Common myeloid progenitor, CD34-positive (primary cell): ENCODE measurements at places on chromosomes 2 and 18.

DNA sequence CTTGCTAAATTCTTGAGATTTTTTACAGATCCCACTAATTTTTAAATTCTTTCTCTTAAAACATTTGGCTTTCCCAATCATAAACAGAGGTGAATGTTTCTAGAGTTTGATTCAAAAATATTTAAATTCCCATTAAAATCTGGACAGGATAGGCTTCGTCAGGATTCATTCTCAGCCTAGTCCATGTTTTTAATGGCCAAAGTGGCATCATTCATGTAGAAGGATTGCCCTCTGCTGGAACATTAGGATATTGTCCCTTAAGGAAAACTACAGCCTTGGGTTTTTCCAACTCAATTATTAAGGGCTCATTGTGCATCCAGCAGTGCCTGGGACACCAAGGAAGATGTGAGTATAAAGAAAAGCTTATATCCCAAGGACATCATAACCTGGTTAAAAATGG, 71.7 kb downstream of the TPGS2 start:
- peak; percentile 25 for DNase-seq

DNA sequence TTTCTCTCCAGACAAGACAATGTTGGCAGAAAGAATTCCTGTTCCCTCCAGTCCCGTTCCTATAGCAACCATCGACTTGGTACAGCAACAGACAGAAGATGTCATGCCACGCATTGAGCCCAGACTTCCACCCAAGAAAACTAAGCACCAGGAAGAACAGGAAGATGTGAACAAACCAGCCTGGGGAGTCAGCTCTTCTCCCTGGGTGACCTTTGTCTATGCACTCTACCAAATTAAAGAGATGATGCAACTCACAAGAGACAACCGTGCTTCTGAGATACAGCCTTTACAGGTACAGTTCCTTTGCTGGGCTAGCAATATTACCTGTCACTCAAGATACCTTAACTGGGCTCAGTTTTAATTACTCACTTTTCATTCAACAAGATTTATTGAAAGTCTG, 37.1 kb downstream of the NEMP2 start:
- DNase-seq = no peak

DNA sequence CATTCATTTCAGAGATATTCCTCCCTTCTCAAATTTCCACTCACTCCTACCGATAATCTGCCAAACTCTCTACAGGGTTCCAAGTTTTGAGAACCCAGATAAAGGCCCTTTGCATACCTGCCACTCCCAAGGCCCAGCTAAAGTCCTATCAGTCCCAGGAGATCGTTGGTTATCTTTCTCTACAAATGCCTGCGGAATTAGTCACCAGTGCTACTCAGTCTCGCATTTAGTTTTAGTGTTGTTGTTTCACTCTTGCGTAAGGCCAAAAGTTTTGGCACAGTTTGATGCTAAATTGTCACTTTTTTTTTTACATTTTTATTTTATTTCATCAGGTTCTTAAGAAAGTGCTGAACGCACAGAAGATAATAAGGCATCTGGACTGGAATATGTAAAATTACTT, 29.2 kb upstream of the SETBP1 start:
- no peak for DNase-seq

- DNase-seq = no peak
These were observed 91.9 kb upstream of the CDH20 start for GRCh38 chr18:61241260-61241853.

GRCh38 chr2:1830936-1831619, 86.8 kb upstream of the PXDN start:
- no peak for DNase-seq
